SK-N-SH (cell line): ENCODE measurements at places on chromosomes 7 and 10.

GRCh38 chr7:94252124-94252523 lies 142.6 kb upstream of the COL1A2 start:
- DNase-seq = no peak

DNA sequence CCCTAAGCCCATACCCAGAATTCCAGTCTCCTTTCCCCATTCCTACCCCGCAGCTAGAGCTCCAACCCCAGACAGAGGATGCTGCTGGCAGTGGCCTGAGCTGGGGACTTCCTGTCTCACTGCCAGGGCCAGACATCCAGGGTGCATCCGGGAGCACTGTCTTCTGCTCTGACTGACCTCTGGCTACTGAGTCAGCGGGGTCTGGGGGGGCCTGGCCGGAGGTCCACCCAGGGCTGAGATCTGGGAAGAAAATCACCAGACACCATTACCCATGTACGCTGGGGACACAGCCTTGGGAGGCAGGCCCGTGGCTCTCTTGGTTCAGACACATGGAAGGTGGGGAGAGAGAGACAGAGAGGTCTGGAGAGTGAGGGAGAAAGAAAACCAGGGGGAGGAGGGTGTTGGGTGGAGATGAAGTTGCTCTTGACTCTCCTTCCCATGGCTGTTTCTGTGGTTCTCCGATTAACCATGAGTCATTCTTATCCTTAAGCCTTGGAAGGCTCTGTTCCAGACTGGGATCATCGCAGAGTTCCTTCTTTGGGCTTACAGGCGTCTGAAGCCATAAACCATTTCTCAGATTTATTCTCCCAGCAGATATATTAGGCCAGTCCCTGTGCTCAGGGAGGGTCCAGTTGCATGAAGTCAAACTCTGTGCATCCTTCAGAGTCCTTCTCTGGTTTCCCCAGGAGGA lies 23.6 kb downstream of the TSPAN15 start:
- no peak for DNase-seq

DNA sequence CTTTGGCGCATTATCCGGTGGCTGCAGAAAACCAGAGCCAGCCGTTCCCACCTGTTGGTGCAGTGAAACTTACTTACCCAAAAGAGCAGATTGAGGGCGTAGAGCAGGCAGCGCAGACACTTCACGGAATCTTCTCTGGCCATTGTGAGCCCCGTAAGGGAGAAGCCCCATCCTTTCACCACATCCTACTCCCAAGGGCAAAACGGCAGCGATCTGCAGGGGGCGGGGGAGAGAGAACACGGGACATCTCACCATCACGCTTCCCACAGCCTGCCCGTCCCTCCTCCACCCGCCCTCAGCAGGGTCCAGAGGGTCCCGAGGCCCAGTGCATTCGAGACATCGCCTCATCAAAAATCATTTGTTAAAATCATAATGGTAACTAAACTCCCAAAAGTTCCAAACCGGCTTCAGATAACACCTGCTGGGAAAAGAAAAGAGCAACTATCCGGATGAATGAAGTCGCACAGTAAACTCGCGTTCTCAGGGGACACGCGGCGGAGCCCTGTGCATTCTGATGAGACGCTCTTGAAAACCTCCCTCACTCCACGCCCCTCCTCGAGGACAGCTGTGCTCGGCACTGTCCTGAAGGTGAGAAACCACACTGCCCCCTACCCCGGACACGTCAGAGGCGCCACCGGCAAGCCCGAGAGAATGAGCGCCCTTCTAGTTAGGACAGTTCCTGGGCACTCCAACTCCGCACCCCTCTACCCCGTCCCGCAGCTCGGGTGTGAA lies 1.2 kb downstream of the TSPAN12 start:
- peak; percentile 65 for DNase-seq

- no peak for DNase-seq
Observed at GRCh38 chr7:127769696-127770400, 117.9 kb downstream of the SND1 start.

DNA sequence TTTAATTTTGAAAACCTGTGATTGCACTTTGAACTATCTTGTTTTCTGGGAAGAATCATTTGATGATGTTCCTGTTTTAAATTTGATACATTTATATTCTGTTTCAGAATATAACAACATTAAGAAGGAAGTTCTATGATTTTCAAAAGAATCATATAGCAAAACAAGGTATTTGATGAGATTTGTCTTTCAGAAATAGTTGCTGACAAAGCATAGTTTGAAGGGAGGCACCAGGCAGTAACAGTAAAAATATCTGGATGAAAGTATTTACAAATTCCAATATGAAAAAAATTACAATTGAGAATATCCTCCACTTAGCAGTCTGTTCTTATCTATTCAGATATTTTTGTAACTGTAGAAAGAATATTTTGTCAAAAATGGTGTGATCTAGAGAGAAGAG lies 266.1 kb upstream of the CSTF2T start:
- DNase-seq = no peak

- peak; percentile 65 for DNase-seq
Observed at GRCh38 chr7:38311329-38311937, 38.0 kb upstream of the TARP start.

DNA sequence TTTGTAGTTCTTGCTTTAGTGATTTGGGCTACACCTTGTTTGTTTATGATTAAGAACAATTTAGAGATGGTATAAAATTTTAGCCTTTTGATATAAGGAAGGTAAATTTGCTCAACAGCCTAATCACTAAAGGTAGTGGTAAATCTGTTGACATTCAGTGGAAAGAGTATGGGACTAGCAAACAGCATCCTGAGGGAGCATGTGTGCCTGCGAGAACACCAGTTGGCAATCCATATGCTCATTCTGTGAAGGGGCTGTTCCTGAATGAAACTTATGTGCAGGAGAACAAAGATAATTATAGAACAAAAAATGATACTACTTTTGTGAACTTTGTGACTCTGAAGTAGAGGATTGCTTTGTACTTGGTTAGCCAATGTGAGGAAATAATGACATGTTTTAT lies 44.0 kb downstream of the CAPZA2 start:
- DNase-seq = no peak

GRCh38 chr10:117364110-117364960 lies 10.9 kb downstream of the PDZD8 start:
- no peak for DNase-seq

DNA sequence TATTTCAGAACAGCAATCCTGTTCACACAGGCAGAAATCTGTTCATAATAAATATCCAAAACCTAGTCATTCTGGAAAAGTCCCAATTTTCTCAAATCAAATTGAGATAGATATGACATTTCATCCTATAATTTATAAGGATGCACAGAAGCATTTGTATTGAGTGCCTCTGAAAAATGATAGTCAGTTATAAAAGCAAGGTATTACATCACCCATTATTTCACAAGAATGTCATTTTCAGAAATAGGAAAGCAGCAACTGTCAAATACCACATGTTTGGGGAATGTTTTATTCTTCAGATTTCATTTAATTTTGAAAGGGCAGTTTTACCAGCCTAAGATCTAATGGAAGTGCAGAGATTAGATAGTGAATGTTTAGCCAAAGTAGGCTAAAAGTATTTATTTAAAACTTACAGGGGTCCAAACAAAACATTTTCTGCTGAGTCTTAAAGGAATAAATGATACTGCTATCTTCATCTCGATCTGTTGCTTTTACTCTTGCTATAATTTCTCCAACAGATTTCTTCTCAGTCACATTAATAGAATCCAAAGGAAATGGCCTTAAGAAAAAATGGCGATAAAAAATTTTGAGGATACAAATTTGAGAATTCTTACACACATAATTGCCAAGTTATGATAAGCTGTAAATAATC lies 185.8 kb downstream of the HGF start:
- DNase-seq = no peak

DNA sequence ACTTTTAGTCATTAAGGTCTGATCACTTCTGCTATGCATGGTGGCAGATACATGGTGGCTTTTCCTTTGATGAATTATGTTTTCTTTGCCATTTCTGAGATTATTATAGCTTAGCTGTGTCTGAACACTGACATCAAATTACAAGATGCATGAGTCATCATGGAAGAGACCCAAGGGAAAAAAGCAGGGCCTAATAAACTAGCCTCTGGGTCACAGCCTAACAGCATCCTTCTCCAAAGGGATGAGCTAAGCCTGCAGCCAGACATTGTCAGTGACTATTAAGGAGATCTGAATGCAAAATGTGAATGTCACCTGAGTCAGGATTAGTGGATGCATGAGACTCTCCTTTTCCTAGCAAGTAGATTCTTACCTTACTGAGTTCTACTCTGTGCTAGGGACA lies 19.1 kb upstream of the OGDHL start:
- DNase-seq = no peak

- DNase-seq = no peak
Observed at GRCh38 chr10:95542330-95542729, 18.8 kb downstream of the SORBS1 start.

DNA sequence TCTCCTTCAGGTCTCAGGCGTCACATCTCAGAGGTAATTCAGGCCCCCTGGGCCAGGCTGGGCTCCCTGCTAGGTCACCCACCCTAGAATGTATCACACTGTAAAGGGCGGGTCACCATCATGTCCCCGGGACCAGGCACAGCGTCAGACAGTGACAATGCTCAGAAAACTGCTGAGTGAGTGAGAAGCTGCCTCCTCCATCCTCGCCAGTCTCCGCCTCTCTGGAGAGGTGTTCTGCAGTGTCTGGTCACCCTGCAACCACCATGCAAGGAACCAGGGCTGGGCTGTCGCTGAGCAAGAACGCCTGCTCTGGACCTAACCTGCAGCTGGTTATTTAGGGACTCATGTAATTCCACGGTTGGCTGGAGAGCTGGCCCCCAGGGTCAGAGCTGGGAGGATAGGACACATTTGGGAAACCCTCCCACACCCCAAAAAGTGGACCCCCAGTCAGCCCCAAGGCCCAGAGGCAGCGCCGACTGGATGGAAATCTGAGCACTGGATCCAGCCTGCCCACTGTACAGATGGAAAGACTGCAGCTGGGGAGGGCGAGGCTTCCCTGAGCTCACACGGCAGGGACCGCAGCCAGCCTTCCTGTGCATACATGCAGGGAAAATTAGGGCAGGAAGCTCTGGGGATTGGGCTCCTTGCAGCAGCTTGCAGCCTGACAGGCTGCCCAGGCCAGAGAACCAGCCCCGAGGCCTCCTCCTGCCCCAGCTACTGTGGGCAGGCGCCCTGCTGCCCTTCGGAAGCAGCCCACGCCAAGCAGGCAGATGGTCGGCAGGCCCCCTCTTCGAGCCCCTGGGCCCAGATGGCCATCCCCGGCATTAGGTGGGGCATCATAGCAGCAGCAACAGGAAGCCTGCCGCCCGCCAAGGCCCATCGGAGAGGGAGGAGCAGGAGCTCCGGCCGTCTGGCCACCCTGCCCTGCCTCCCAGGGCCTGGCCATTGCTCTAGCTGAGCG lies 105.4 kb upstream of the ZMIZ1 start:
- peak; percentile 95 for DNase-seq

GRCh38 chr10:101690461-101690860 lies 4.5 kb downstream of the FBXW4 start:
- DNase-seq = no peak

DNA sequence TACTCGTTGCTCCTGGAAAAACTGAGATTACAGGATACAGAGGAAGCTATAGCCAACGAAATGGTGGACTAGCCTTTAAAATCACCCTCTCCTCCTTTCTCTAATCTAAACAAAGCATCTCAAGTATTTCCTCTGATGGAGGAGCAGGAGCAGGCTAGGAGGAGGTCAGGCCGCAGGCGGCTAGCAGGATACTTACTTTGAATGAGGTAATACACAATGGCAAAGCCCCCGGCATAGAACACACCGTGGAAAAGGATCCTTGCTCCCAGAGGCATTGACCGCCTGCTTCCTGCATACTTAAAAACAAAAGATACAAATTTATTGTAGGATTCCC lies 64.4 kb downstream of the STK17A start:
- DNase-seq = no peak

DNA sequence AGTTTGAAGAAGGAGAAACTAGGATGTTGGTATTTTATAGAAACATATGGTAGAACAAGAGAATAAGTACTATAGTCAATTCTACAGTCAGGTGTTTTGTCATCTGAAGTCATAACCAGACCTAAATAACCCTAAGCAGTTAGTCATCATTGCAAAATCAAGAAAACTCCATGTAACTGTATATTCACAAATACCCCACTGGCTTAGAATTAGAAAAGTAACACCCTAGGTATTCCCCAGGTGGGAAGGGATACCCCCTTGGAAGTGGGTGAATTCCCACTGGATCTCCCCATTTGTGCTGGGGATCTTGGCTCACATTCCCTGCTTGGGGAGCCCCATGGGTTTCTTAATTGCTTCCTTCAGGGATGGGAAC lies 45.9 kb upstream of the ITGB8 start:
- DNase-seq = no peak

DNA sequence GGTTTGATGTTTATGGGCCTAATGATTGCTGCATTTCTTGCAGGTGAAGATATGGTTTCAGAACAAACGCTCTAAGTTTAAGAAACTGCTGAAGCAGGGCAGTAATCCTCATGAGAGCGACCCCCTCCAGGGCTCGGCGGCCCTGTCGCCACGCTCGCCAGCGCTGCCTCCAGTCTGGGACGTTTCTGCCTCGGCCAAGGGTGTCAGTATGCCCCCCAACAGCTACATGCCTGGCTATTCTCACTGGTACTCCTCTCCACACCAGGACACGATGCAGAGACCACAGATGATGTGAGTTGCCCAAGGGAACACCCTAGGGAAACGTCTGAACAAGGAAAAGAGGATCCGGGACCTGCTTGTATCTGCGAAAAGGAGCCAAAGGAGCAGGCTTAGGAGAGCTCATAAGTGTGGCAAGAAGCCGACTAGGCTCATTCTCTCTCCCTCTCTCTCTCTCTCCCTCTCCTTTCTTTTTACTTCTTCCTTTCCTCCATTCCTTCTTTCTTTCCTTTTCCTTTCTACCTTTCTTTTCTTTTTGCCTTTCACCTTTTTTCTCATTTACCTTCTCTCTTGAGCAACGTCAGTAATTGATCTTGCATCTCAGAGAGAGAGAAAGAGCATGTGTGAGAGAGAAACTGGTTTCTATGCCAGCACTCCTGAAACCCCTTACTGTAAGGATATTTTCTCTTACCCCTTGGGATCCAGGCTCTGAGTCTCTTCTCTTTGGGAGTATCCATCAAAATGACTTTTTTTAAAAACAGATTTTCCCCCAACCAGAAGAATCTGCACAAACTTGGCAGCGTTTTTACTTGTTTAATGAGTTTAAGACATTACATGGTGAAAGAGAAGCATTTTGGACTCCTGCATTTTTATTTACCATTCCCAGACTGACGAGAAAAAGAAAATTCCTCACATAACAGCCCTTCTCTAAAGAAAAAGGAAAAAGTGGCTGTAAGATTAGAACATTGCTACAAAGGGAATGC lies 4.7 kb downstream of the DLX6 start:
- DNase-seq = no peak

- no peak for DNase-seq
Observed at GRCh38 chr10:102624751-102625645, 19.3 kb upstream of the TRIM8 start.

- no peak for DNase-seq
Observed at GRCh38 chr7:84912993-84913635, 273.7 kb downstream of the SEMA3D start.
